ENCODE measurements at places on chromosomes 4 and X.

- no peak for DNase-seq
These were observed 27.0 kb downstream of the EREG start for GRCh38 chr4:74391890-74392475.

DNA sequence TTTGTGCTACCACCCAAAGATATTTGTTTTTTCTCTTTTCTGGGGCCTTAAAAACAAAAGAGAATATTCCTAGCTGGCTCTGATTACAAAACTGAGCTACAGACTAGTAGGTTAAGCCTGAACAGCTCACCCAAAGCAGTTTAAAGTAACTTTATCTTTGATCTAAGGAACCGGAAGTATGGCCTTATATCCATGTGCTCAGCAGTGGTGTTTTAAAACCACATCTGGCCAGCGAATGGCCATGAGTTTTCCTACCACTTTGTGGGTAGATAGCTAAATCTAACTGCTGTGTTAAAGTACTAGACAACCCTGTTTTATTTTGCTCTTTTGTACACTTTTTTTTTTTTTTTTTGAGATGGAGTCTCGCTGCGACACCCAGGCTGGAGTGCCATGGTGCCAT, 24.6 kb downstream of the ADGRG4 start:
- DNase-seq, result no peak

DNA sequence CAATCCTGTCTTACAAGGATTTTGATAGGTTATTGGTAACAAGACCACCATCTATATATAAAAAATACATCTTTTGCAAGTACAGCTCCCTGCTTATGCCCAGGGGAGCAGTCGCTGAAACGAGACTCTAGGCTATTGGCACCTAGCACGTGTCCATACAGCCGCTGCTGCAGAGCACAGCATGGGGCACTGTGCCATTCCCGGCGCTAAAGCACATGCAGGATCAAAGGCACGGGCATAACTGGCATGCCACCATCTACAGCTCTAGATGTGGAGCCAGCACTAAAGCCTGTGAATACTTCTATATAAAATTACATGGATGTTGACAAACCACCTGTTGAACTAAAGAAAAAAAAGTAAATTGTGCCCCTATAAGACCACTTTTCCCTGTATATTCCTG, 144.8 kb downstream of the COL25A1 start:
- no peak for DNase-seq

- no peak for DNase-seq
These were observed 642.3 kb upstream of the CPEB2 start for GRCh38 chr4:14359991-14360390.

DNA sequence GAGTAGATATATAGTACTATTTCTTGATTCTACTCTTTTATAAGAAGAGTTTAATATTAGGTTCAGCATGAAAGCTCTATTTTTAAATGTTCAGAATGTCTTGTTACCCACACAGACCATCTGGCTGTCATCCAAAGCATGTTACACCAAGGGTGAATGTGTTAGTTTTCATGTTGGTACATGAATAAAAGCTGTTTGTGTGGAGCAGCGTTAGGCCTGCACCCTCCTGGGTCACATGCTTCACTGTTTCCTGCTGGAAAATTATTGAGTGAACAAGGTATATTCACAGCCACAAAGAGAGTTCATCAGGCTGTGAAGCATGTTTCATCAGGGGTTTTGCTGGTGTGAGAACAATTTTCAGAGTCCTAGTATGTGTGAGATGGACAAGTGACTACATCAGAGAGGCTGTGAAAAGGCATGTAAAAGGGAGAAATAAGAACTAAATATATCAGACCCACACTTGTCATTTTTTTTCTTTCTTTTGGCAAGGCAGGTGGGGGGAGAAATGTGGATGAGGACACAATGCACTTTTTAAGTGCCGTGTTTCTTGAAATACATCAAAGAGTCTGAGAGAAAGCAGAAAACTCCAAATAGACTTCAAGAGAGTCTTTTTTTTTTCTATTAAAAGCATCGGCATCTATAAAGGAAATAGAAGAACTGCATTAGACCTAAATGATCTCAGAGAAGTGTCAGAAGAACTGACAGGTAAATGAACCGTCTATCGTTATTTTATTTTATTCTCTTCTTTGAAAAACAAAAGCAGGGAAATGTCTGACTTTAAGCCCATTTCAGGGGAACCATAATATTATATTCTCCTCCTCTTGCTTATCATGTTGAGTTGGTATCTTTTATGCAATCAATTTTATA, 2429.7 kb downstream of the PCDH7 start:
- DNase-seq, result no peak

GRCh38 chr4:155903453-155903852, at the start of gene TDO2:
Gene TDO2, plus strand, starts transcription at chr4:155903696. Its CDS starts 63 bp downstream, at chr4:155903759.
- DNase-seq, result no peak

- DNase-seq, result no peak
These were observed 754 bp downstream of the MTMR1 start for GRCh38 chrX:150693725-150694574.

DNA sequence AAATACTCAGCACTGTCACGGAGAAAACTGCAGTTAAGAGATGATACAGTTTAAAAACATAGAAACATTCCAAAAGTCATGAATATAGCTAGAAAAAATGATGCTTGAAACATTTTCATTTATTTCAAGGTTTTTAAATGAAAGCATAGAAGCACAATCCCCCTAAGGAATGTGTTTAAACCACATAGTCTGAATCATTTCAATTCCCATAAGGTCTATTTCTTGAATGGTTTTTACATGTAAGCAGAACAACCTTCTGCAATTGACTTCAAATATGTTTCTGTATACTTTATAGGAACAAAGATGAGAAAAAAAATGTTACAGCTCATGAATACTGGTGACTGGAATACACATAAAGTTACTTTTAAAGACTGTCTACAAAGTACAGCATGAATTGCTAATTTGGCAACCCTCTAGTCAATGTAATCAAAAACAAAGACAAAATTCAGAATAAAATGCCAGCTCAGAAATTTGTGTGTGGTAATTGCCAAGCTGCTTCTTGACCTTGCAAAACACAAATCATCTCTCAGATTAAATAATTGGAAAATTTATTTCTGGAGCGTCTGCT, 886.4 kb upstream of the ADGRL3 start:
- no peak for DNase-seq

DNA sequence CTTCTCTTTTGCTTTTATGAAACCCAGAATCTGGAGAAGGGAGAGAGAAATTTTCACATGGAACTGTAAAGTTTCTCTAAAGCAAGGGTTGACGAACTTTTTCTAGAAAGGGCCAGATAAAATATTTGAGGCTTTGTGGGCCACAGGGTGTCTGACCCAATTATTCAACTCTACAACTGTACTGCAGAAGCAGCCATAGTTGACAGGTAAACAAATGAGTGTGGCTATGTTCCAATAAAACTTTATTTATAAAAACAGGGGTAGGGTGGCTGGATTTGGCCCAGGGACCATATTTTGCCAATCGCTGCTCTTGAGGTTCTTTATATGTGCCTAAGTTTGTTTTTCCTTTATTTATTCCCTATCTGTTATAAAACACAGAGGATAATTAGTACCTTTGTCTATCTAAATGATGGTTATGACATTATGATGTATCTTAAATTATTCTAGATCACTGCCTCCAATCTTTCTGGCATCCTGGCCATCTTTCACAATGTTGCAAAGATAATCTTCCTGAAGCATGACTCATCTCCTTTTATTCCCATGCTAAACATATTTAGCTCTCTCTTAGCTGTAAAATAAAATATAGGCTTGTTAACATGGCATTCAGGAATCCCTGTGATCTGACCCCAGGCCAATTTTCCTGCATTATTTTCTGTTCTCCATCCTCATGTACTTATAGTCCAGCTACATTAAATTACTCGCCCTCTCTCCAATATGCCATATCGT, 106.8 kb upstream of the CBLL2 start:
- no peak for DNase-seq

GRCh38 chrX:13808865-13809264, 8.0 kb downstream of the GPM6B start:
- no peak for DNase-seq

GRCh38 chr4:37767546-37767945, 58.9 kb upstream of the PGM2 start:
- no peak for DNase-seq

GRCh38 chrX:73455171-73455570, 8.3 kb downstream of the CDX4 start:
- DNase-seq, result no peak

DNA sequence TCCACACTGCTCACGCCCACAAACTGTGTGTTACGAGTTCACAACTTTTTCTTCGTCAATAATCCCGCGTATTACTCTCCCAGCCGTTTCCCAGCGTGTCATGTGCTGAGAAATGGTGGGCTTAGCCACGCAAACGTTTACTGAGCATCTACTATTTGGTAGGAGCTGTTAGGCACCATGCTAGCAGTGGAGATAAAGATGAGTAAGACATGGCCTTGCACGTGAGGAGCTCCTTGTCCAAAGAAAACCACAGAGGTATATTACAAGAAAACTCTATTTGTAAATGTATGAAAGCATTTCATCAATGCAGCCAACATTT, 821 bp upstream of the TMEM128 start:
- DNase-seq, result no peak

GRCh38 chrX:19245711-19246269, 97.9 kb upstream of the PDHA1 start:
- DNase-seq, result no peak

GRCh38 chr4:28482580-28483270, 1622.1 kb downstream of the STIM2 start:
- DNase-seq, result no peak

DNA sequence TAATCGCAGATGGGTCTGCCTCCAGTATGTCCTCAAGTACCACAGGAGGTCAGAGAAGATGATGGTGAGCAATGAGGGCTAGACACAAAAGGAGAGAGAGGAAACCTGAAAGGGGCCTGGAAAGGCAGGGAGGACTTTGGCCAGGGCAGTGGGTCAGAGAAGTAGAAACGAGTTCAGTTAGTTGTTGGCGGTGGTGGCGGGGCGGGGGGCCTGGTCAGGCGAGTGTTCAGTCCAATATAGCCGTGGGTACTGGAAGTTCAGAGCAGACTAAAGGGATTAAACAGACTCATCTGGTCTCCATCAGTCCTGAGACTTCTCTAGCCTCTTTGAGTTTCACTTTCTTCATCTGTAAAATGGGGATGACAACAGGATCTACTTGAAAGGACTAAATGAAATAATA, 90.8 kb downstream of the TSPAN5 start:
- DNase-seq, result no peak

GRCh38 chrX:37847733-37848197, 394 bp upstream of the DYNLT3 start:
- DNase-seq, result no peak

- no peak for DNase-seq
These were observed 65.4 kb upstream of the NAP1L5 start for GRCh38 chr4:88763075-88763474.

DNA sequence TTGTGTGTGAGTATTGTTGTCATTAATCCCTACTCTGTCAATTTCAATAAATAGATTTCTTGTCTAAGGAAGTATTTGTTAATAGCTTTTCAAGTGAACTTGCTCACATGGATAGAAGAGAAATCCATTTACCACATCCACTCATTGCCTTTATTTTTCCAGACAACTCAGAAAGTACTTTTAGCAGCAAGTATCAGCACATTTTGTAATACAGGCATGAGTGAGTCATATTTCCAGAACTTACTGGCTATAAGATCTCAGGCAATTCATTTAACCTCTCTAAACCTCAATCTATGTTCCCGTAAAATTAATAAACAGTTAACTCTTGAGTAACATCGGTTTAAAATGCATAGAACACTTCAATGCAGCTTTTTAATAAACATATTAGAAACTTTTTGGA, 317.9 kb upstream of the PCDH7 start:
- DNase-seq, result no peak

GRCh38 chr4:184750926-184751584, 17.2 kb upstream of the CENPU start:
- DNase-seq, result no peak

- no peak for DNase-seq
These were observed 2.3 kb downstream of the SPATA4 start for GRCh38 chr4:176193126-176193525.

- no peak for DNase-seq
These were observed 57.2 kb downstream of the CPZ start for GRCh38 chr4:8649631-8650361.

- DNase-seq, result no peak
These were observed 58.1 kb upstream of the ADRA2C start for GRCh38 chr4:3708103-3708510.

GRCh38 chrX:20212486-20213089, 54.1 kb downstream of the RPS6KA3 start:
- DNase-seq, result no peak

DNA sequence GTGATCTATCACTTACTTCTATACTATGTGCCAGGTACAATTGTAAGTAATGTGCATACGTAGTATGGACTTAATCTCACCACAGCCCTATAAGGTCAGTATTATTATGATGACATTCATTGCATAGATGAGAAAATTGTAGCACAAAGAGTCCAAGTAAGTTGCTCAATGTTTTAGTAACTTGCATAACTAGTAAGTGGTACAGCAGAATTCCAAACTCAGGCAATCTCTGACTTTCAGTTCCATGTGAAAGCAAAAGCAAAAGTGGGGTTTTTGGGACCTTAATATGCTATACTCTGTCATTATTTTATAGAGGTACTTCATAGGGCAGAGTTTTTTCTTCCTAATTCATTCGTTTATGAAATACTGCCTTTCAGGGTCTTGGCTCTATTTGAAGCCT, 188.8 kb upstream of the VEGFC start:
- no peak for DNase-seq

DNA sequence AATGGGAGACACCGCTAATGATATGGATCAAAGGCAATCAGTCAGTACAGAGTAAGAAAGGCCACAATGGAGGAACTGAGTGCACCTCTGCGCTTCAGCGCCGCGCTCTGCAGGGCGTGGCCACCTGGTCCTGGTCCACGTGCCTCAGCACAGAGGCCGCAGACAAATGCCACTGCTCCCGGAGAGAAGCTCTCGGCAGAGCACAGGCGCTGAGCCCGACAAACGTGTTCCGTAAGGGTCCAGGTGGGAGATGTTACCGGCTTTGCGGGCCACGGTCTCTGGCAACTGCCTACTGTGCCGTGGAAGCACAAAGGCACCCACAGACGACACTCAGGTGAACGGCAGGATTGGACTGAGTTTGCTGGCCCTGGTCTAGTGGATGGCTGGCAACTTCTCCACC, 68.9 kb downstream of the ACOX3 start:
- DNase-seq, result no peak

- DNase-seq, result peak; percentile 26
These were observed at the start of gene PRICKLE3 for GRCh38 chrX:49186125-49187027. Gene PRICKLE3, minus strand, starts transcription at chrX:49186373. Its CDS starts 76 bp downstream, at chrX:49186297.

- no peak for DNase-seq
These were observed 45.0 kb downstream of the RGS12 start for GRCh38 chr4:3337811-3338210.

- no peak for DNase-seq
These were observed 54.4 kb upstream of the HGFAC start for GRCh38 chr4:3387154-3387942.

- DNase-seq, result no peak
These were observed 226.0 kb upstream of the MAB21L2 start for GRCh38 chr4:150355858-150356455.

DNA sequence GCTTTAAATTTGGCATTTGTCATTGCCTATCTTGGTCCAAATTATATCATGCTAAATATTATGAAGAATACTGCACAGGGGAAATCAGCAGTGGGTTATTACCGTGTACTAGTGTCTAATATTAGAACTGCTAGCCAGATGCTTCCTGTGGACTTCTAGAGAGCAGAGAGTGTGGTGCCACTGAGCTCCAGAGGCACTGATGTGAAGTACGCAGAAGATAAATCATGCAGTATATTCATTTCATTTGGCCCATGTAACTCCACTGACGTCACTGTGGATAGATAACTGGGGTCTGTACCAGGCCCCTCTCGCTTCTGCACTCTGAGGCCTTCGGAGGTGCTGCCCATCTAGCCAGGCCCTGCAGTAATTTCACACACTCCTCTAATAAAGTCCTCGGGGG, 80.0 kb downstream of the ALPK1 start:
- DNase-seq, result no peak

GRCh38 chr4:145061318-145061920, 36.6 kb downstream of the ANAPC10 start:
- DNase-seq, result no peak
